ENCODE measurements at places on chromosomes 3 and 15.

DNA sequence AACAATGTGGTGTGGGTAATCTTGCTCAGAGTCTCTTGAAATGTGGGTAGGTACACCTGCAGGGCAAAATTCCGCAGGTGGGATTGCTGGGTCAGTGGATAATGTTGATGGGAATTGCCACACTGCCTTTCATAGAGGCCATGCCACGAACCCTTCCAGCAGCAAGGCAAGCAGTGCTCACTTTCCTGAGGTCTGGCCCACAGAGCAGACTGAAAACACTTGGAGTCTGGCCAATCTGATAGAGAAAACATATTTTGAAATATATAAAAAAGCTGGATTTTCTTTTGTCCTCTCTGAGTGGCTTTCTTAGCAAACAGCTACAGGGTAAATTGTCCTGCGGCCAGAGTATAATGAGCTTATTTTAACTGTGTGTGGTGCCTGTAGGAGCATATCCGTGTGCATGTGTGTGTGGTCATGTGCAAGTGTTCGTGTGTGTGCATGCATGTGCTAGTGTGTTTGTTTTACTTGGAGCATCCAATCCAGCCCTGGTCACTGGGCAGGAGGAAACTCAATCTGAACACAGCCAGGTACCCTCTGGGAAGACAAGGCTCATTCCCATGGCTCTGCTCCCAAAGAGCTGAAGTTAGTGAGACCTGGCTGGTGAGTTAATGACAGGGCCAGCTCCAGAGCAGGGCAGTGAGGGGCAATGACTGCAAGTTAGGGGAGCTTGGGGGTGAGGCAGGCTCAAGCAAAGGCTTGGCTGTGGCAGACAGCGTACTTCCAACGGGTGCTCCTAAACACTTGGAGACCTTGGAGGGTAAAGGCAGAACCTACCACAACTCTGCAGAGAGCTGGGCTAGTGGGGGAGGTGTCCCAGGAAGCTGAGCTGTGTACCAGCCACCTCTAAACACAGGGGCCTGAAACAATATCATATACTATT, 91.3 kb downstream of the PLXNA1 start:
- no peak for DNase-seq

GRCh38 chr15:85616549-85617110, 178.1 kb downstream of the KLHL25 start:
- no peak for DNase-seq

- no peak for DNase-seq
Measured at GRCh38 chr15:99645543-99645935, 79.8 kb downstream of the MEF2A start.

DNA sequence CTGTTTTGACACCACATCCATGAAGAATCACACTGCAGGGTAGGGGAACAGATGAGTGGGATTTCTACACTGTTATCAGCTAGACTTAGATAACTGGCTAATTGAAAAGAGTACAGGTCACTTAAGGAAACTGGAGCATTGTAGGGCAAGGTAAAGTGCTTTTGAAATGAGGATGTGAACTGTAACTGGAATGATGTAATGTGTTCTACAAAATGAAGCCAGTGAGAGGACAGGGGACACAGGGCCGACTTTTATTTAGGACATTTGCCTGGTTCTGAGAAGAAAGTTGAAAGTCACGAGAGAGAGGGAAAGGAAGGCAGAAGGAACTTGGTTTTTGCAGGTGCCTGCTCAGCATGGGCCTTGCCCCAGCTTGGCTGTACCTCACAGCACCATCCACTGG, 50.5 kb downstream of the IGF1R start:
- DNase-seq = no peak

GRCh38 chr3:42639192-42639591, 14.3 kb upstream of the ZBTB47 start:
- no peak for DNase-seq

- no peak for DNase-seq
Measured at GRCh38 chr15:89631902-89632264, 23.4 kb downstream of the KIF7 start.

DNA sequence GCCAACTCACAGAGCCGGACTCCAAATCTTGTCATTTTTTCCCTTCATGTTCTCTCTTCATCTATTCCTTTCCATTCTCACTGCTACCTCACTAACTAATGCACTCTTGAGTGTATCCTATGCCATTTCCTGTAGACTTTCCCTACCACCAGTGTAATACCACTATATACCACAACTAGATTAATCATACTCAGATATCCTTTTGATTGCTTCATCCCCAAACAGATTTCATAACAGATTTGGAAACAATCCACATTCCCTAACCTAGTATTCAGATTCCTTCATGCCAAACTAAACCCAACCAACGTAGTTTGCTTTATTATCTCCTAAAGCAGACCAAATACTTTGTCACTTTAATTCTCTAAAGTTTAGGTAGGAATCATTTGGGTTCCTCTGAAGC, 2.6 kb upstream of the PLOD2 start:
- no peak for DNase-seq

DNA sequence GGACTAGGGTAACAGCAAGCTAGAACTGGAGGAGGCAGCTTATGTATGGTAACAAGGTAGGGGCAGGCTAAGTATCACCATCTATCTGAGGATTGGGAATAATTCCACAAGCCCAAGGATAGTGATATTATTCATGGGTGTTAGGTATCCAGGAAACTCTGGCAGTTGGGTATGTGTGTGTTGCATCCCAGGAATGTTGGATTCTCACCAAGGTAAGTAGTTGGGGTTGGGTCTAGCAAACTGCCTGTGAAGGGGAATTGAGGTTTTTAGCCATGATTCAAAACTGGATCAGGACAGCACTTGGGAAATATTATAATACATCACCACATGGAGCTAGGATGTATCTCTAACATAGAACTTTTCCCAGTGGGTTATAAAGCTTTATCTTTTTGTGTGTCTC, 626.4 kb upstream of the GOLIM4 start:
- no peak for DNase-seq

- DNase-seq = no peak
Measured at GRCh38 chr15:61649046-61649445, 411.2 kb downstream of the VPS13C start.

GRCh38 chr3:48439820-48440589, at the start of the genes CCDC51 and TMA7:
Gene CCDC51 (minus strand): TSS chr3:48440119. CDS start chr3:48435128, 4,991 bp downstream.
Gene TMA7 (plus strand): TSS chr3:48440257. CDS start chr3:48440297, 40 bp downstream.
- peak; percentile 99 for DNase-seq

DNA sequence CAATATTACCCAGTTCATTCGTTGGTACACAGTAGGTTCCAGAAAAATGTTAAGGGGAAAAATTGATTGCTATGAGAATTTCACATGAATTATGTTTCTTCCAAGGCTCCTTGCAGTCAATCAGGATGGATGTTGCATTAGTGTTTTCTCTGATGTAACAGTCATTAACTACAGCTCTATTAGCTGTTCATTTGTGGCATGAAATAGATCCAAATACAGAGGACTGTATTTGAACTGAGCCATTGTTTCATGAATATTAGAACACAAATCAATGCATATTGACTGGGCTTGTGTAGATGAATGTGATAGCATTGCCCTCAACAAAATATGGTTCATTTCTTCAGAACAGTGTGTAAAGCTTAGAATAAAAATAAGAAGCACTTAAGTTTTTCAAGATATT, 203.0 kb upstream of the SGO1 start:
- DNase-seq = no peak

DNA sequence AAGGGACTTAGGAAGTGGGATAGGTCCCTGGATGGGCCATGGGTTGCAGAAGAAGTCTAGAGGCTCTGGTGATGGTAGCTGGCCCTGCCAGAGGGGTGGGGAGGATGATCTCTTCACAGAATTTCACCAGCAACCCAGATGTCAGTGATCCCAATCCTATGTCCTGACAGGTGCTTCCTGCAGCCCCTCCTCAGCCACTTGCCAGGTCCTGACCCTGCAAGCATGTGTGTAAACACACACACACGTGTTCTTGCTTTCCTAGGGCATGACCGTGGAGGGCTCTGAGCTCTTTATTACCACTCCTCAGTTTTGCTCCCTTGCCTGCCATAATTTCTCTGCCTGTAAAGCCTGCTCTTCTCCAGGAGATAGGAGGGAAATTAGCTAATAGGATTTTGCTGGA, 12.5 kb downstream of the TEX264 start:
- no peak for DNase-seq

- DNase-seq = no peak
Measured at GRCh38 chr15:93319121-93319814, 230.3 kb upstream of the RGMA start.

- no peak for DNase-seq
Measured at GRCh38 chr3:44896440-44896839, 22.0 kb downstream of the TGM4 start.

DNA sequence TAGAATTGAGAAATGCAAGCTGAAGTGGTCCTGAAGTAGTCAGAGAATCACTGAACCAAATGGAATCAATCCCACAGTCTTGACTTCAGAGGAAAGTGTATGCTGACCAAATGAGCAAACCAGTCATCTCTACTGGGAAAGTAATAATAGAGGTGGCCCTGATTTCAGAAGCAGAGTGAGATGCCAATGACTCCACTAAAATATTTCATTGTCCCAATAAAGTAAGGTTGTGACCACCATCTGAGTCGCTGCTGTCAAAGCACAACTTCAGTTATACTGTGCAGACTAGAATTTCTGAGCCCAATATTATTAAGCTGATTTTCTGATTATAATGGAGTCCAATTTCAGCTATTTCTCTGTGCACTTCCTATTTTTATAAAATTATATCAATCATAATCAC, 334.4 kb upstream of the THBS1 start:
- DNase-seq = no peak

GRCh38 chr3:196517919-196518318, 2.8 kb upstream of the SMCO1 start:
- no peak for DNase-seq

GRCh38 chr15:45133561-45133920, 3.7 kb downstream of the DUOX1 start:
- DNase-seq = no peak

DNA sequence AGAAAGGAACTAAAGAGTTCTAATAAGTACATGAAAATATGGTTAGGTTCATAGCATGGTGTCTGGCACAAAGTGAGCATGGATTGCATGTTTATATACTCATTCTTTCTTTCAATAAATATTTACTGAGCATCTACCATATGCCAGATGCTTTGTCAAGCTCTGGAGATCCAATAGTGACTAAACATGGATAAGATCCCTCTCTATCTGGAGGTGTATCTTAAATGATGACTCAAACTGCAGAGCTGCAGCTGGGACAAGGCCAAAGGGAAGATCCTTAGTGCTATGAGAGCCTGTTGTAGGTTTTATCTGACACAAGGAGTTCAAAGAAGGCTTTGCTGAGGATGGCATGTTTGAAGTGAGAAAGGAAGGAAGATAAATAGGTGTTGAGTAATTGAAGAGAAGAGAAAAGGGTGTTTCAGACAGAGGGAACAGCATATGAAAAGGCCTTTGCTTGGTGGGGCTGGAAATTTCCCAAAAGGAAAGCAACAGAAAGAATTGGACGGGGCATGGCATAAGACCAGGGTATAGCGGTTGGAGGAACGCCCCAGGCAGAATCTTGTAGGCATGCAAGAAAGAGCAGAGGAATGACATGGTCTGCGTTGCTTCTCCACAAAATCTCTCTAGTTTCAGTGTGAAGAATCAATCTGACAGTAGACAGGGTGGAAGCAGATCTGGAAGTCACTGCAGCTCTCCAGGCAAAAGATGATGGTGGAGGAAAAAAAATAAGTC, 239.9 kb upstream of the LRTM1 start:
- DNase-seq = no peak

GRCh38 chr15:33243869-33244268, 49.4 kb upstream of the FMN1 start:
- DNase-seq = no peak

DNA sequence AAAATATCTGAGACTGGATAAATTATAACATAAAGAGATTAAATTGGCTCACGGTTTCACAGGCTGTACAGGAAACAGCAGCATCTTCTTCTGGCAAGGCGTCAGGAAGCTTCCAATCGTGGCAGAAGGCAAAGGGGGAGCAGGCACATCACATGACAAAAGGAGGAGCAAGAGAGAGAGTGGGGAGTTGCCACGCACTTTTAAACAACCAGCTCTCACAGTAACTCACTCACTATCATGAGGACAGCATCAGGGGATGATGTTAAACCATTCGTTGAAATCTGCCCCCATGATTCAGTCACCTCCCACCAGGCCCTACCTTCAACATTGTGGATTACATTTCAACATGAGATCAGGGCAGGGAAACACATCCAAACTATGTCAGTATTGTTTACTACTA, 114.5 kb upstream of the SPATA16 start:
- DNase-seq = no peak

DNA sequence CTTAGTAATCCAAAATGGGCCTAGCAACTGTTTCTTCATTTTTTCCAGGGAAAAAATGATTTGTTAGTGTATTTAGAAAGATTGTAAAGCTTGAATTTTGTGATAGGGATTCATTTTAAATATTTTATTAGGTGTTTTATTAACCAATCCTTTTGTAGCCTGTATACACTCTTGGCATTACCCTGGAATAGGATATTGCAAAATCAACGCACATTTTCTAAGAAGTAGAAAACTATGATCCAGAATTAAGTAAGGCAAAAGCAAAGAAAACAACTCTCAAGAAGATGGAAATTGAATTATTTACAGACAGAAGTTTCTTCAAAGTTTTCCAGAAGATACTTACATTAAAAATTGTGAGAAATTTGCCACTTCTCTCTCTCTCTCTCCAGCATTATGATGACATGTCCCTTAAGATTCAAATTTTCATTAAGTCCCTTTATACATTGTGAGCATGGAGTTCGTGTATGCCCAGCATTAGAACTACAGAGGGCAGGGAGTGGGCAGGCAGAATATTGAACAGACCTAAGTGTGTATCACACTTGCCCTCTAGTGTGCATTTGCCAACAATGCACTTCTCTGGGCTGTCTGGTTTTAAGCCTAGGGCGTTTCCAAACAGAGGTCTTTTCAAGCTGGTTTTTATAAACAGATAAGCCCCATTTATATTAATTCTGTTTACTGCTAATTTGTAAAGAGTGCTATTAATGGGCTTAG, 28.5 kb upstream of the CMSS1 start:
- DNase-seq = no peak

DNA sequence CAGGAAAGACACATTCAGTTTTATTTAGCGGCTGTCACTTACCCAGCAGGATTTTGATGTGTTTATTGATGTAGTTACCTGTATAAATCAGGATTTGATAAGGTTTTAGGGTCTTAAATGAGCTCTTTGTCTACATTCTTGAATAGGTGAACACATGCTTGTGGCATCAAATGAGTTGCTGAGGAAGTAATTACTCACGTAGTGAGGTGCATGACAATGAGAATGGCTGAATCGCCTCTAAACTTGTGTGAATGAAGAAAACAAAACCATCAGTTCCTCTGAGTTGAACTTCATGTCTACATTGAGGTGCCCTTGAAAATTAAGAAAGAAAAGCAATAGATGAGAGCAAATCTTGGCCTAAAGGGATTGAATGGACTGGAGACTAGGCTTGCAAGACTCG, 245.6 kb upstream of the SATB1 start:
- no peak for DNase-seq

GRCh38 chr3:135929670-135930069, 35.9 kb upstream of the PPP2R3A start:
- DNase-seq = no peak

GRCh38 chr3:49164983-49165720, 979 bp downstream of the CCDC71 start:
- DNase-seq = no peak

DNA sequence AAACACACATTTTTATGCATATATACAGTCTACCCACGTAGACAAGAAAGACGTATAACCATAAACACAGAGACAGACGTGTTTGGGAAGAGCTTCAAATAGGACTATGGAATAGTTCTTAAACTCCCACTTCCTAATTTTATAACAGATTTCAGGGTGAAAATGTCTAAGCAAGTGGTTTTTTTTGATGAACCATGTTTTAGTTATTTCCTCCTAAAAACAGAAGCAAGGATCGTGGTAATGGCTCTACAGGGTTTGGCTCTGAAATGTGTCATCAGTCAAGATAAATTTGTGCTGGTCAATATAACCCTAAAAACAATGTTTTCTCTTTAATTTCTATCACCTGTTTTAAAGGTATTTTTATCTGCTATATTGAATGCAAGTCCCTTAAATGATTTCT, 58.2 kb downstream of the FMN1 start:
- DNase-seq = no peak

Data from stimulated activated CD4-positive, alpha-beta T cell treated with anti-CD3 and anti-CD28 coated beads, Interleukin-12 subunit alpha, Interleukin-12 subunit beta, amount 100 ng/mL, for 24 hours (primary cell).